ENCODE measurements at places on chromosomes 3 and 15.
A peak's percentile ranks its signal among the peaks of the same experiment; 100 is the strongest.

DNA sequence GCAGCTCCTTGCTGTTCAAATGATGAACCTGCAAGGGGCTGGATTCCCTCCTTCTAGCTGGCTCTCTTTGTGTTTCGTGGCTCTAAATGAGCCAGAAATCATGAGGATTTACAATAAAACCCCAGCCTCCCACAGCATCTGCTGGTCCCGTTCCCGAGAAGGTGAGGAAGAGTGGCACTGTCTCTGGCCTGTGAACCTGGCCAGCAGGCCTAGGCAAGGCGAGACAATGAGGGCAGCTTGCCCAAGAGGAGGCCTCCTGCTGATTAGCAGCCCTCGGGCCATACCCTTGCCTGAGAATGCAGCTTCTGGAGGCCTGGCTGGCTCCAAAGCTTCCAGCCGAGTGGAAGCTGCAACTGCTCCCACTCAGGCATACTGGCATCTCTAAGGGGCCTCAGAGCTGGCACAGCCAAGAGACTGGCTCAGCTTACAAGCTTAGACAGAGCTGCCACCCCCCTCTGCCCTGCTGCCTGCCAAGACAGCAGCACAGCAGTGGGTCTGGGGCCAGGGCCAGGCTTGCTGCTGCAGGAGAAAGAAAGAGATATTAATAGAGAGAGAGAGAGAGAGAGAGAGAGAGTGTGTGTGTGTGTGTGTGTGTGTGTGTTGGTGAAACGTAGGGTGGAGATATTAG lies 76.5 kb downstream of the HMG20A start:
- peak; percentile 72 for DNase-seq

DNA sequence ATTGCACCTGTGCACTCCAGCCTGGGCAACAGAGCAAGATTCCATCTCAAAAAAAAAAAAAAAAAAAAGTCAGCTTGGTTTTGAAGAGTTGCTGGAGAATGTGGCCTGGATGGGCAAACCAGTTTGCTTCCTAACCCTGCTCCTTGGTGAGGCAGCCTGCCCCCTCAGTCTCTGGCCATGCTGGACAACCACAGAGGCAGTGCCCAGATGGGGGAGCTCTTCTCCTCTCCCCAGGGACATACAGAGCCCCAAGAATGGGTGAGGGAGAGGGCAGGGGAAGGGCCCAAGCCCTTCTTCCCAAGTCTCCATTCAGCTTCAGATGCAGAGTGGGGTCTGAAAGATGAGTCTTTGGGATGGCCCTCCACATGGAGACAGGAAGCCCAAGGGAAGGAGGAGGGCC lies 27.9 kb downstream of the CD276 start:
- DNase-seq = no peak

GRCh38 chr15:90529371-90530249 lies at the start of gene CRTC3:
CRTC3 (plus strand) TSS chr15:90529923; CDS start chr15:90530072, 149 bp downstream.
- DNase-seq = peak; percentile 68

DNA sequence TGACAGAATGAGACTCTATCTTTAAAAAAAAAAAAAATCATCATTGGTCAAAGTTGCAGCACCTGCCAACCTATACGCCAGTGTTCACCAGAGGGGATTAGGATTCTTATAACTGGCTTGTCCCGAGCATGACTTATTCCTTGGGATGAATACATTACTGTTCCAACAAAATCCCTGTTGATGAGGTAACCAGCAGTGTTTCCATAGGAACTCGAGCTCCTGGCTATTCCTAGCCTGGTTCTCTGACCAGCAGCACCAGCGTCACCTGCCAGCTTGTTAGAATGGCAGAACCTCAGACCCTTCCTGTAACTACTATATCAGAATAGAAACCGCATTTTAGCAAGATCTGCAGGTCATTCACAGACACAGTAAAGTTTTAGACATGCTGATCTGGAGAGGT lies 364.4 kb downstream of the PTPRG start:
- no peak for DNase-seq

GRCh38 chr3:170081079-170081741 lies 43.4 kb downstream of the GPR160 start:
- no peak for DNase-seq

DNA sequence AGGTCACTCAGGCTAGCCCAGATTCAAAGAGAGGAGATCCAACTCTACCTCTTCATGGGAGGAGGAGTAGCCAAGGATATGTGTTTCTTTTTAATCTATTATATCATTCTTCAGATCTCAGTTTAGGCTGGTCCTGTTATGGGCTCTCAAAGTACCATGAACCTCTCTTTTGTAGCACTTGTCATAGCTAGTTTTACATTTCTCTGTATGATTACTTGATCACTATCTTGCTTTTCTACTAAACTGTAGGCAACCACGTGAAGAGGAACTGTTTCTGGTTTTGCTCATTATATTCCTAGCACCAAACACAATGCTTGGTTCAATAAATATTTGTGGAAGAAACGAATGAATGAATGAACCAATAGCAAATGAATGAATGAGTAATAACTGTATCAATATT lies 29.6 kb downstream of the CD86 start:
- DNase-seq = no peak

Measured in lung (tissue), 17 donors.